ENCODE measurements at places on chromosomes 5 and 9.

- no peak for DNase-seq
Observed at GRCh38 chr5:124599028-124599973, 147.1 kb downstream of the ZNF608 start.

GRCh38 chr5:103490030-103490739 is 72.4 kb downstream of the NUDT12 start:
- DNase-seq = no peak

GRCh38 chr5:55226027-55226933 is 835 bp downstream of the MCIDAS start:
- DNase-seq = peak; percentile 84

- no peak for DNase-seq
Observed at GRCh38 chr9:136347472-136348256, 15.9 kb downstream of the DNLZ start.

All from activated CD4-positive, alpha-beta T cell treated with anti-CD3 and anti-CD28 coated beads, Interleukin-2, amount 50 U/mL, for 48 hours (primary cell).